ENCODE measurements at places on chromosomes 6 and 20.

DNA sequence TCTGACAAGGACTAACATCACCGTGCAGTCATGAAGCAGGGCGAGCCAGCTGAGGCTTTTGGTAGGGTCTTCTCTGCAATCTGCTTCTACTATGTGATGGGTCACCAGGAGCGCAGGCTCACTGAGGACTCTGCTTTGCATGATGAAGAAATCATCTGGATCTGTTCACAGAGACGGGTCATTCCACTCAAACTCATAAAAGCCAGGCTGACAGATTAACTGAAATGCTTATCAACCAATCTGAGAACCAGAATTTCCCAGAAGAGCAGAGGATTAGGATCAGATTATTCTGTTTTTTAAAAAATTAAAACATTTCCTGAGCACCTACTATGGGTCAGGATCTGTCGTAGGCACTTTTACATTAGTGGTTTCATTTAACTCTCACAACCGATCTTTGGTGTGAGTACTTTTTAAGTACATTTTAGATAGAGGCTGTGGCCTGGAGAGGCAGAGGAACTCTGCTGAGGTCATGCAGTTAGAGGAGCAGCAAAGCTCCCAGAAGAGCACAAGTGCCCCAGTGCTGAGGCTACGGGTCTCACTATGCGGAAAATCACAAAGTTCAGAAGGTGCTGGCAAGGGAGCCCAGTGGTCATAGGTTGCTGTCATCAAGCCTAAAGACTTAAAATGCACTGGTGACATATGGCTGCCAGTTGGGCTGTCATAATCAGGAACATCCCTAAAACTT lies 109.1 kb downstream of the BACH2 start:
- no peak for DNase-seq

DNA sequence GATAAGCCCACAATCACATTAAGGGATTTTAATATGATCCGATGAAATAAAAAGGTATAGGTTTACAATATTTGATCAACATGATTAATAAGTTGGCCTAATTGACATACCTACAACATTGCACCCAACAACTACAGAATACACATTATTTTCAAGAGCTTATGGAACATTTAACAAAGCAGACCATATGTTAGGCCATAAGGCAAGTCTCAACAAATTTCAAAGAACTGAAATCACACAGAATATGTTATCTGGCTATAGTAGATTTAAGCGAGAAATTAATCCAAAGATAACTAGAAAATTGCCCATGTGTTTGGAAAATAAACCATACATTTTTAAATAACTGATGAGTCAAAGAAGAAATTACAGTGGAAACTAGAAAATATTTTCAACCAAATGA lies 126.0 kb upstream of the KCNG1 start:
- DNase-seq, result no peak

GRCh38 chr20:63085151-63085861 lies 78.5 kb upstream of the BHLHE23 start:
- DNase-seq, result no peak

GRCh38 chr20:43040427-43040826 lies 149.3 kb downstream of the PTPRT start:
- no peak for DNase-seq

- DNase-seq, result no peak
Measured at GRCh38 chr20:37492945-37493344, 28.1 kb upstream of the NNAT start.
